ENCODE measurements at places on chromosomes 16 and 17.
A peak's percentile ranks its signal among the peaks of the same experiment; 100 is the strongest.

DNA sequence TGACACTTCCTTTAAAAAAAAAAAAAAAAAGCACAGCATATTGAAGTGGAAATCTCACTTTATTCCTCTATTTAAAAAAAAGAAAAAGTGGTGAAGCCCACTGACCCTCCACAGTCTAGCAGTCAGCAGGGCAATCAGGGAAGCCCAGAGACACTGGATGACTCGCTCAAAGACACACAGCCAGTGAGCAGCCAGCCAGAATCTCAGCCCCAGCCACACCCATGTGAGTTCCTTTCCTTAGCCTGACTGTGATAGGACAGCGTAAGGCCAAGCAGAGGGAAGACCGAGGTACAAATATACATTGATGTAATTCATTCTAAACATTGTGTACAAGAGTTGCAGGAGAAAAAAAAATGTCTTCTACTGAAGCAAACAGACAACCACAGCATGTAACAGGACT is 22.5 kb downstream of the XPO6 start:
- DNase-seq: no peak

DNA sequence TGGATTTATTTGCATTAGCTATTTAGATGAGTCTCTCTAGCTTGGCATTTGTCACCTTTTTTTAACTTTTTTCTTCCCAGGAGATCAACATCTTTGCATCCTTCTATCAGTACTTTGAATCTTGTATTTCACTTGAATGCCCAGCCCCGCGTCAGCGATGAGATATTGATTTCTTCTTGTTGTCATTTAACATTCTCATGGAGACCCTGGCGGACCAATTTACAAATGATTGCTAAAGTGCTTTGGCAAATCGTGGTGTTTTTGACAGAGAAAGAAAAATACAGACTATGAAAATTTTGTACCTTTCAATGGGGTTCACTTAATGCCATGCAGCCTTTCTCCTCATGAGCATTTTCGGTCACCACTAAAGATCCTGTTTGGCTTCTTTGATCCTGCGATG is 269.7 kb downstream of the ABCC12 start:
- no peak for DNase-seq

- peak; percentile 9 for DNase-seq
Observed at GRCh38 chr17:68777243-68777855, 176.2 kb upstream of the FAM20A start.

- DNase-seq: no peak
Observed at GRCh38 chr17:46868689-46869187, 17.4 kb downstream of the WNT9B start.

DNA sequence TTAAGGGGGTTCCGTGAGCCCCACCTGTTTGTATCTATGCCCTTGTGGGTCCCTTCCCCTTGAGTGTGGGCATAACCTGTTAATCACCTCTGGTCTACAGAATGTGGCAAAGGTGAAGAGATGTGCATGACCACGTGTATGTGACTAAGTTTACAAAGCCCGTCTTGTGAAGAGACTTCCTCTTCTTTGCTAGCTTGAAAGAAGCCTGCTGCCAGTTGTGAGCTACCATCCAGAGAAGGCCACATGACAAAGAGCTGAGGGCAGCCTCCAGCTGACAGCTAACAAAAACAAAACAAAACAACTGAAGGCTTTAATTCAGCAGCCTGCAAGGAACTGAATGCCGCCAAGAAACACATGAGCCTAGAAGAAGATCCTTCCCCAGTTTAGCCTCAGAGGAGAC is 112.0 kb downstream of the AXIN2 start:
- no peak for DNase-seq

DNA sequence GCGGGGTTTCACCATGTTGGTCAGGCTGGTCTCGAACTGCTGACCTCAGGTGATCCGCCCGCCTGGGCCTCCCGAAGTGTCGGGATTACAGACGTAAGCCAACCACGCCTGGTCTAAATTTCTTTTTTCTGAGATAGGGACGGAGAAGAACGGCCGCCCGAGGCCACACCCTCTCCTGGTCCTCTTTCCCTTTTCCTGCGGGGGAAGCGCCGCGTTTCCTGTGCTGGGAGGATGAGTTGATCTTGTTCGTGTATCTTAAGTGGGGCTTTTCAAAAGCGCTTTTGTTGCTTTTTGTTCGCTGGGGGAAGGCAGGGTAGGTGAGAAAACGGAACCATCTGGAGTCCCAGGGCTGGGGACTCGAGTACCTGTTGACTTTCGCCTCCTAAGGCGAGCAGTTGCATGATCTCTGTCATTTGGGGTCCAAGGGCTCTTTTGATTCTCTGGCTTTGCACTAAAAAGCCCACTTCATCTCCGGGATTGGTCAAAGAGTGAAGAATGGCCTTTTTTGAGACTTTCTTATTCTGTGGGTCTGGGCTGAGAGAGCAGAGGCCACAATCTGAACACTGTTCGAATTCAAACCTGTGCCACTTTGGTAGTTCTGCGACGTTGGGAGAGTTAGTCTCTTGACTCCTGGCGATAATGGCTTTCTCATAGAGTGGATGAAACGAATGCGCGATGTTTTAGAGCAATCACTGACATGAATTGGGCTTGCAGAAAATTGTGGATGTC is 1.3 kb downstream of the FUS start:
- peak; percentile 25 for DNase-seq

DNA sequence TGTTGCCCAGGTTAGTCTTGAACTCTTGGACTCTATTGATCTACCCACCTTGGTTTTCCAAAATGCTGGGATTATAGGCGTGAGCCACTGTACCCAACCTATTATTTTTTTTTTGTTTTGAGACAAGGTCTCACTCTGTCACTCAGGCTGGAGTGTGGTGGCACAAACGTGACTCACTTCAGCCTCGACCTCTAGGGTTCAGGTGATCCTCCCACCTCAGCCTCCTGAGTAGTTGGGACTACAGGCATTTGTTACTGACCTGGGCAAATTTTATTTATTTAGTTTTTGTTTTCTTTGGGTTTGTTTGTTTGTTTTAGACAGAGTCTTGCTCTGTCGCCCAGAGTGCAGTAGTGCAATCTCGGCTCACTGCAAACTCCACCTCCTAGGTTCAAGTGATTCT is 4.0 kb downstream of the SAT2 start:
- DNase-seq: no peak

- DNase-seq: no peak
Observed at GRCh38 chr16:76668207-76668725, 391.1 kb downstream of the CNTNAP4 start.

DNA sequence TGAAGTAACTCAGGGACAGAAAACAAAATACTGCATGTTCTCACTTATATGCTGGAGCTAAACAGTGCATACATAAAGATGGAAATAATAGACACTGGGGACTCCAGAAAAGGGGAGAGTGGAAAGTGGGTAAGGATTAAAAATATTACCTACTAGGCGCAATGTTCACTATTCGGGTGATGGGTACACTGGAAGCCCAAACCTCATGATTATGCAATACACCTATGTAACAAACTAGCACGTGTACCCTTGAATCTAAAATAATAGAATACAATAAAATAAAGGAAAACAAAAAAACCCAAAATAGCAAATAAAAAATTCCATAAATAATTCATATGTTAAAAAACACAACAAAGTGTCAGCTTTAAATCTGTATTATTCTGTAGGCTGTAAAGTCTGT is 56.9 kb downstream of the MAP2K6 start:
- no peak for DNase-seq
